HCT116 (cell line): ENCODE measurements at places on chromosomes 11 and 22. TPM values are rescaled to one million over a fixed set of nuclear protein-coding genes. Genes with fewer than 3 reads are reported as not detected.

DNA sequence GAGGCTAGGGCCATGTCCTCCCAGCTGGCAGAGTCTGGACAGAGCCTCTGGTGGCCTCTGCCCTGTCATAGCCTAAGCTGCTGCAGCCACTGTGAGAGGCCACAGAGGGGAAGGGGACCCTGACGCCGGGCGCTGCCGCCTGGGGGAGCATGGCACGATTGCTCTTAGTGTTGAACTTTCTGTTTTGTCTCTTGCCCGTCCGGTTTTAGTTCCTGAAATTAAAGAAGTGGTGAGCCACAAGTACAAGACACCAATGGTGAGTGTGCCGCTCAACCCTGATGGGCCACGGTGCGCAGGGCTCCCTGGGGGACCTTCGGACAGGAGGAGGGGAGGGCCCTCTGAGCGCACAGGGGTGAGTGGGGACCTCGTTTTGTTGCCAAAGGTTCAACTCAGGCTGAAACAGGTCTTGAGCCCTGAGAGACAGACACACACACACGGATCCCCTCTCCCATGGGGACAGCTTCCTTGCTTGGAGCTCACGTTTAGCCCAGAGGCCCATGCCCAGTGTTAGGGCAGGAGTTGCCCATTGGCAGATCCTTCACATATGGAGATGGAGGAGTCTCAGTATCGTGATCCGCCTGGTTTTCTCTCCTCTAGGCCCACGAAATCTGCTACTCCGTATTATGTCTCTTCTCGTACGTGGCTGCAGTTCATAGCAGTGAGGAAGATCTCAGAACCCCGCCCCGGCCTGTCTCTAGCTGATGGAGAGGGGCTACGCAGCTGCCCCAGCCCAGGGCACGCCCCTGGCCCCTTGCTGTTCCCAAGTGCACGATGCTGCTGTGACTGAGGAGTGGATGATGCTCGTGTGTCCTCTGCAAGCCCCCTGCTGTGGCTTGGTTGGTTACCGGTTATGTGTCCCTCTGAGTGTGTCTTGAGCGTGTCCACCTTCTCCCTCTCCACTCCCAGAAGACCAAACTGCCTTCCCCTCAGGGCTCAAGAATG, 23.8 kb downstream of the MYBPC3 start:
- no peak for DNase-seq

GRCh38 chr11:37841016-37841415, 1243.0 kb upstream of the RAG2 start:
- DNase-seq, result no peak

GRCh38 chr22:41828516-41828915, 4.4 kb upstream of the SREBF2 start:
- DNase-seq, result no peak

OLFML1 gene
- total RNA-seq, result not detected

DNA sequence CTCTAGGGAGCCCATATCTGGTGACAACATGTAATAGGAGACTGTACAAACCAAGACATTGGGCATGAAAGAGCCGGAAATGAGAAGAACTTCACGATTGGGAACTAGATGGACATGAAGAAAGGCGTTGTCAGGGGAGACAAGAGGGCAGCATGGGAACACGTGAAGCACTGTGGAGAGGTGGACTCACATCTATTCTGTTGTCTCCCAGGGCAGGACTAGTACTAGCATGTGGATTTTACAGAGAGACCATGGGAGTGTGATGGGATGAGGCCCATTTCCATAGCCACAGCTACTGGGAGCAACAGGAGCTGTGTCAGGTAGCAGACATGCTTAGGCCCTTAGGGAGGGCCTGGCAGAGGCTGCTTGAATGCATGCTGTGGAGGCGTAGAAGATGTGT, 333.9 kb downstream of the OPCML start:
- no peak for DNase-seq

KRTAP5-11 gene
- not detected for total RNA-seq

DNA sequence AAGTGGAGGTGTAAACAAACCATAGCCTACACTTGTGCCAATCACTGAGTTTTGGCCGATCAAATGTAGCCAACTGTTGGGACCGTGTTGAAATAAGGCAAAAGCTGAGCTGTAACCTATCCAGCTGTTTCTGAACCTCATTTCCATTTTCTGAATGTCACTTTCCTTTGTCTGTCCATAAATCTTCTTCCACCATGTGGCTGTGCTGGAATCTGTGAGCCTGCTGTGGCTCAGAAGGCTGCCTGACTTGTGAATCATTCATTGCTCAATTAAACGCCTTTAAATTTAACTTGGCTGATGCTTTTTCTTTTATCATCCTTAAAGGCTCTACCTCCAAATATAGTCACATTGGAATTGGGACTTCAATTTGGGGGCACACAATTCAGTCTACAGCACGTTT, 203.1 kb upstream of the MPPED2 start:
- no peak for DNase-seq

DNA sequence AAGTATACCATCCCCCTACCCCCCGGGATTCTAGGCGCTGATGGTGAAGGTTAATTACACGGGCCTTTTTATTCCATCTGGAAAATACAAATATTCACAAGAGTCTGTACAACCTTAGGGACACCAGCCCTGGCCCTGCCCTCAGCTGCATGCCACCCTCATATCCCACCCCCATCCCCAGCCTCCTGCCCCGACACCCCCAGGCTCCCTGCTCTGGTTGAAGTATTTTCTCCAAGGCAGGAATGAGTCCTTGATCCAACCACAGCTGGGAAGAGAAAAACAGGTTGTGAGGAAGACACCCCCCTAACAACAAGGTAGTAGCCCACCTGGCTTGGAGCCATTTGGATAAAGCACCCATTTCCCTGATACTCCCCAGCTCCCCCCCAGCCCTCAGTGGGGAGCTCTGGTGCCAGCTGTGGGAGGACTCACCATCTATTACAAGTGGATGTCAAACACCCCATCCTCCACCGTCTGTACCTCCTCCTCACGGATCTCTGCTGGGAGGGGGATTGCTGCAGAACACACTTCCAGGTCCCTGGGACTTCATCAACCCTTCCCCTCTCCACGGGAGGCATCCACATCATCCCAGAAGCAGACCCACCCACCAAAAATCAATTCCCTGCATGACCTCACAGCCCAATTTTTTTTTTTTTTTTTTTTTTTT, 4.0 kb upstream of the NRXN2 start:
- DNase-seq, result no peak

- peak; percentile 66 for DNase-seq
Measured at GRCh38 chr22:27474711-27475547, 326.6 kb downstream of the MN1 start.

TP53AIP1 gene
- 0.15 TPM for total RNA-seq
